ENCODE measurements at places on chromosomes 4 and X.
A peak's percentile ranks its signal among the peaks of the same experiment; 100 is the strongest.

GRCh38 chr4:156528216-156528615 is 443.4 kb downstream of the PDGFC start:
- no peak for DNase-seq

DNA sequence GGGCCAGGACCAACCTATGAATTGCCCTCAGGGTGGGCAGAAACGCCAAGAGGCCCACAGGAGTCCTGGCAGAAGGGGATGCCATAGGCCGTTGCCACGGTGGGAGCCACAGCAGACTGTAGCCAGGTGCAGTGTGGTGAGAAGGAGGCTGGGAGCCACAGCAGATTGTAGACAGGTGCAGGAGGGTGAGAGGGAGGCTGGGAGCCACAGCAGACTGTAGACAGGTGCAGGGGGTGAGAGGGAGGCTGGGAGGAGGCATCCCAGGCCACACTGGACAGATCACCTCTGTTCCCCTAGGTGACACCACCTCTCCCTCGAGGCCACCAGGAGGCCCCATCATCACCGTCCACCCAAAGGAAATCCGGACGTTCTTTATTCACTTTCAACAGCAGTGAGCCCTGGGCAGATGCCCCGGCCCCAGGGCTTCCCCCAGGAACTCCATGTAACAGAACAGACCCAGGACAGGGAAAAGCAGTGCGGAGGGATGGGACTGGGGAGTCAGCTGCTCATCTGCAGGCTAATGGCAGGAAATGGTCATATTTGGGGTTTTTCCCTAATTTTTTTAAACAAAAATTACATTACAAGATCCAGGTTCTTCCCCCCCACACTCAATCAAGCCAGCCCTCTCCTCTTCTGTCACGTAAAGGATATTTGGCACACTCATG is 19.5 kb upstream of the MRFAP1 start:
- DNase-seq = no peak

DNA sequence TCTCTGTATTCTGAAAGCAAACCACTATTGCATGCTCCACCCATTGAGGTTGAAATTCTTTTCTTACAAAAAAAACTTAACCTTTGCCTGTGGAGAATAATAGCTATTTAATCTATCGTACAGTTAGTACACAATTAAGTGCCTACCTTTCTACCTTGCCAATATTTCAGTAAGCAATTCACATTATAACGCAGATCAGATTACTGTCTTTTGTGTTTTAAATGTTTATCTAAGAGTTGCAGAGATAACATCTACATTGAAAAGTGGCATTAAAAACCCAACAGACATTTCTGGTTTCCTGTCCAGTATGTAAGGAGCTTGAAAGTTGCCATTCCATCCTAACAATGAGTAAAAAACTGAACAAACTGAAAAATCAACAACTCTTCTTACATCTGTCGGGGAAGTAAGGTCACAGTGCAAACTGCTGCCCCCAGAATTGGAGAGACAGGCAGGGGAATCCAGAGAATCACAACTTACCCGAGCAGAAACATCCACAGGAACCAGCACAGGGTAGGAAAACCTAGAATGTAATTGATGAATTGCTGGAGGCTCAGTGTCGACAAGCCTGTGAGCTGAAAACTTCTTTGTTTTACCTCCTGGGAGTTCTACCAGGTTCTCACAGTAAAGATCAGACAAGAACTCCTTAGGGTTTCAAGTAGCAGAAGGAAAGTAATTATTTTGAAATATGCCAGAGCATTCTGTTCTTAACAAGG is 27.3 kb upstream of the ACSL4 start:
- no peak for DNase-seq

- no peak for DNase-seq
Observed at GRCh38 chrX:141701072-141701471, 2.5 kb upstream of the SPANXD start.

- DNase-seq = no peak
Observed at GRCh38 chr4:101944649-101945048, 154.1 kb downstream of the BANK1 start.

GRCh38 chr4:26171941-26172340 is 148.9 kb upstream of the RBPJ start:
- no peak for DNase-seq

- DNase-seq = peak; percentile 18
Observed at GRCh38 chr4:37889849-37890800, 759 bp upstream of the TBC1D1 start.

- DNase-seq = no peak
Observed at GRCh38 chr4:82667761-82668480, 106.1 kb upstream of the TMEM150C start.

GRCh38 chr4:161696944-161697343 is 466.9 kb downstream of the FSTL5 start:
- no peak for DNase-seq

DNA sequence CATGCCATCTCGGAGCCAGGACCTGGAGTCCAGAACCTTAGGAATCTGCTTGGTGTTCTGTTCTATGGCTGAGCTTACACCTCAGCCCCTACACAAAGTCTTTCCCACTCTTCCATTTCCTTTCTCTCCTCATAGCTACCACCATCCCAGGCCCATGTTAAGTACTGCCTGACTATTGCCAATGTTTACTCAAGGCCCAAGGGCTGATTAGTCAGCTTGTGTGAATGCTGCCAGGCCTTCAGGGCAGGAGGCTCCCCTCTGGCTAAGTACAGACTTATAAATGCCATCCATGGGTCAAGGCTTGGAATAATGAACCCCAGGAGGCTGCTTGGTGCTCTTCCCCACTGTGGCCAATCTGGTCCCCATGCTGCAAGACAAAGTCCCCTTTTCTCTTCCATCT is 411.6 kb upstream of the MAGEB18 start:
- DNase-seq = no peak

DNA sequence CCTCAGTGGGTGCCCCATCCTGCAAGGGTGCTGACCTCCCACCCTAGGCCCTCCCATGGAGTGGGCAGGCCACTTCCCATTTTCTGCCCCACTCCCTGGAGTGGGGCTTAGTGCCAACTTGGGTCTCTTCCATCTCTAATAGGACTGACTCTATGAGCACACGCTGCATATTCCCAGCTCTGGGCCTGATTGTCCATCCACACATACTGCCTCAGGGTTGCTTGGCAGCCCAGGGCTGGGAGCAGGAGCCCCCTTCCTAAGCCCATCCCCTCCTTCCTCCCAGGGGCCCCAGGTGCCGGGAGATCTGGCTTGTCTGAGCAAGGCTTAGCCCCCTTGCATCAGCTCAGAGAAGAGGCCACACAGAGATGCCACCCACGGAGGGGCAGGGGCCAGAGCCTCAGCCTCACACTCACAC is 55.1 kb downstream of the PJA1 start:
- no peak for DNase-seq

DNA sequence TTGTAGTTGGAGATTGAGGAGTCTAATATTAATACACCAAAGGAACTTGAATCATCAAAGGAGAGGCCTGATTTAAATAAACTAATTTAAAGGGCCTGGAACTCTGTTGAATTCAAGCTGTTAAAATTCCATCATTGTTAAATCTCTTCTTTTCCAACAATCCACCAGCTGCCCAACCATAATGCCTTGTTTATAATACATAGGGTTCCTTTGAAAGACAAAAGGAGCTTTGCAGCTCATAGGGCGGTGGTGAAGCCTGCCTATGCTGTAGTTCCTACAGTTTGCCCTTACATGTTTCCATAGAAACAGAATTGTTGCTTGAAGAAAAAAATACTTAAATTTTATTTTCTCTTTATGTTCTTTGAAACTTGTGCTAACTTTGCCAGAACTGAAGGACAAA is 102.8 kb downstream of the GLUD2 start:
- DNase-seq = no peak

DNA sequence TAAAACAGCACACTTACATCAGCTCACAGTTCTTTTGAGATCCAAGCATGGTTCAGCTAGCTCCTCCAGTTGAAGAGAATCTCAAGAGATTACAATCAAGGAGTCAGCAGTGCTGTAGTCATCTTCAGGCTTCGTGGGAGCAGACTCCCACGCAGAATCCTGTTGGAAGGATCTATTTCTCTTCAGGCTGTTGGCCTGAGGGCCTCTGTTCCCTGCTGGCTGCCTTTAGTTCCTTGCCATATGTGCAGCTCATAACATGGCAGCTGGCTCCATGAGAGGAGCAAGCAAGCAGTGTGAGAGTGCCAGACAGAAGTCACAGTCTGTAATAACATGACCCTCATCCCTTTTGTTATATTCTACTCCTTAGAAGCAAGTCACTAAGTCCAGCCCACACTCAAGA is 168.6 kb downstream of the COX18 start:
- no peak for DNase-seq

DNA sequence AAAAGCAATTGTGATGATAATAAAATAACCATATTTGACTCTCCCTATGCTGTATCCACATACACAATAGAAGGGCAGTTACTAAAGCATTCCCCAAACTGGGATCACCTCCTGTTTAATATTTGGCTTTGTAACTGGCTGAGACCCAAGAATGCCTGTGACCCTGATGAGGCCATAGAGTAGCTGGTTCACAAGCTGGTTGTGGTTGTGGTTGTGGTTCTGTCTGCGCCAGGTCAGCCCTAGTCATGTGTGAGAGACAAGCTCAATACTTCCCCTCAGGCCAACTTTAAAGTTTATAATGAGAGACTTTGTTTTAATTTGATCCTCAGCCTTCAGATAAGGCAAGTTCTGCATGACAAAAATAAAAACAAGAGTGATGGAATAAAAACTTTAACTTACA is 209.9 kb downstream of the PARM1 start:
- no peak for DNase-seq

GRCh38 chr4:109123951-109124350 is 178.5 kb downstream of the COL25A1 start:
- DNase-seq = no peak

DNA sequence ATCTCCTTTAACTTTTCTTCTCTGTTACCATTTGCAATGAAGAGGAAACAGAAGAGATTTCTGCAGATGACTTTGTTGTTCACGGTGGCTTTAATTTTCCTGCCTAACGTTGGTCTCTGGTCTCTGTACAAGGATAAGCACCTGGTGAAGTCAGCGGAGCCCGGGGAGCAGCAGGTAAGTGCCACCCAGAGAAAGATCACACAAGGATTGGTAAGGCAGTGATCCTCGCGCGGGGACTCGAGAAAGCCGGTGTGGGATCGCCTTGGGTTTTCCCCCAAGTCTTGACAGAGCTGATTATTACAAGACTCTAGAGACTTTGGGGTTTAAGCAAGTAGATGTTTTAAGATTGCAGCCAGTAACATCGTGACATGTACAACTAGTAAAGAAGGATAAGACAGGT is 1.3 kb downstream of the GALNTL6 start:
- no peak for DNase-seq

DNA sequence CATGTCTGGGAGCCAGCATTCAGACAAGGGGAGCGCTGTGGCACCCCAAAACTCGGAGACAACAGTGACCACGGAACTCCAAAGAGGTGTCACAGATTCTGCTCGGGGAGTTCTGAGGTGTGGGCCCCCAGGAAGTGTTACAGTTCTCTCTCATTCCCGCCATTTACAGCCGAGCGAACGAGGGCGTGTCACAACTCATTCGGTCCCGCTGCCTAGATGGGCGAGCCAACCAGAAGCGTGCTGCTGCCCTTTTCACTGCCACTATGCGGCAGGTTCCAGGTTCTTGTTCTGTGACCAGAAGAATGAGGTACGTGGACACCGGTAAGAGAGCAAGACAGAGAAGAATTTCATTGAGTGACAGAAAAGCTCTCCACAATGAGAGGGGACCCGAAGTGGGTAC is 1370.6 kb upstream of the AGA start:
- no peak for DNase-seq

DNA sequence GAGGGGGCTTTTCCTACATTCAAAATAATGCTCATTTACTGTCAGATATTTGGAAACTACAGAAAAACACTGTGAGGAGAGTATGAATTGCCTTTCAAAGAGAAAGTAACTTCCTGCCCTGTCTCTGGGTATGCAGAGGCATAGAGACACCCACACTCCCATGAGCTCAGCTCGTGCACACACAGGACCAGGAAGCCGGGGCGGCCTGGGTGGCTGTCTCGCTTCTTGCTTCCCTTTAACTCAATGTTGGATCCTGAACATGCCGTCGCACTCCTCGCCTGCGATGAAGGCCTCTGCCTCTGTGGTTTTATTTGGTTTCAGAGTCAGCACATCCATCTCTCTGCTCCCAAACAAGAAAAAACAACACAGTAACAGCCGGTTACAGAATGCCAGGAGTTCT is 40.1 kb upstream of the GPR78 start:
- peak; percentile 5 for DNase-seq

GRCh38 chrX:10173331-10173900 is 16.6 kb downstream of the CLCN4 start:
- DNase-seq = no peak

DNA sequence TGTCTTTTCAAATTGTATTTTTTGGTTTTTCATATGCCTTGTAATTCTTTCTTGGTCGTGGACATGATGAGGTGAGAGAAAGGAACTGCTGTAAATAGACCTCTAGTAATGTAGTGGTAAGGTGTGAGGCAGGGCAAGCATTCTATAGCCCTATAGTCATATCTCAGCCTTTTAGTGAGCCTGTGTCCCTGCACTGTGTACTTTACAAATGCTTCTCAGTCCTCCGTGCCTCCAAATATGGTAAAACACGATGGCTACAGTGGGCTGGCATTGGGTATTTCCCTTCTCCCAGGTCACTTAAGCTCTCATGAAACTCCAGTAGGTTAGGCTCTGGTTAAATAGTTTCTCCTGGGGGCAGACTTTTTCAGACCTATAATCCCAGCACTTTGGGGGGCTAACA is 57.9 kb upstream of the PLS3 start:
- DNase-seq = no peak

DNA sequence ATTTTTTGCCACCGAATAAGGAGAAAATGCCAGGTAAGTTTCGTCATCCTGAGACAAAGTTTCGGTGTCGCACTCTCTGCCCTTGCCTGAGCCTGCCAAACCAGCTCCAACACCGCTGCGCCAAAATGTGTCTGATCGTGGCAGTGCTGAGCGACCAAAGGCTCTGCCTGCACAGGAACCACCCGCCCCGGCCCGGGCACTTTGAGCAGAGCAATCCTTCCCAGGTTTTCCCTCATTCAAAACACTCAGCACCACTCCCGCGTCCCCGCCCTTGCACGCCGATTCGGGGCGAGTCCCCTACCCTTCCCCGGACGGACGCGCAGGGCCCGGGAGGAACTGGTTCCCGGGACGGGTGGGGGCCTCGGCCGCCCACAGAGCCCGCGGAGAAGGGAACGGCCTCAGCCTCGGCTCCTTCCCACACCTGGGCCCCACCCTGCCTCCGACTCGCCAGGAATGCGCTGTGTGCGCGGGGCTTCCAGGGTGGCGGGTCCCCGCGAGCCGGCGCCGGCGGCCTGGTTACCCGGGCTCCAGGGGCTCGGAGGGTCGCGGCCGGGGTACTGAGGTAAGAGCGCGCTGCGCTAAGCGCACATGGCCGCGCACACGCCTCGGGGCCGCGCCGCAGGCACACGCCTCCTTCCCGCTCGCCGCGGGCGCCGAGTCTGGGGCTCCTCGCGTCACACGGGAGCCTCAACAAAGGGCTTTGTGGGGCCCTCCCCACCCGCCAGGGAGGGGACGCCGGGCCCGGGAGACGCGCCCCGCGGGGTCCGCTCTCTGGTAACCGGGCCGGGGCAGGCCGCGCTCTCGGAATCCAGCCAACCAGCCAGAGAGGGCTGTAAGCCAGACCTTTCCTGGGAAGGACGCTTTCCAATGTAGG is at the start of gene C4orf36:
Gene C4orf36 (minus strand): TSS at position 661 of the 874 bp plus-strand sequence. CDS start 902 bp downstream, outside the sequence.
- peak; percentile 9 for DNase-seq

All from activated CD4-positive, alpha-beta T cell treated with anti-CD3 and anti-CD28 coated beads, Interleukin-2, amount 50 U/mL, for 1 hour (primary cell).